ENCODE measurements at places on chromosomes 12 and 14.

- no peak for ATAC-seq
Measured at GRCh38 chr12:113485330-113485729, 13.7 kb upstream of the LHX5 start.

DNA sequence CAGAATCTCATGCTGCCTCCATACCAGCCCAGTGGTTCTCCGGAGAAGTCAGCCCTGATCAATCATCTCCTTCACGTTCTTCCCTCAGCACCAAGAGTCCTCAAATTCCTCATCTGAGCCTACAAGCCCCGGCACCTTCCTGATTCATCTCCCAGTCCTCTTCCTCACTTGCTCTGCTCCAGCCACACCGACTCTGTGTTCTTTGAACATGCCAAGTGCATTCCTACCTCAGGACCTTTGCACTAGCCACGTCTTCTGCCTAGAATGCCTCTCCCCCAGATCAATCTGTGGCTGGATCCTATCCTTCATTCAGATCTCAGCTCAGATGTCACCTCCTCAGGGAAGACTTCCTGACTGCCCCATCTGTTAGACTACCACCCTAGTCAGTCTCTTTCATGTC lies 4.7 kb downstream of the RILPL1 start:
- no peak for ATAC-seq

DNA sequence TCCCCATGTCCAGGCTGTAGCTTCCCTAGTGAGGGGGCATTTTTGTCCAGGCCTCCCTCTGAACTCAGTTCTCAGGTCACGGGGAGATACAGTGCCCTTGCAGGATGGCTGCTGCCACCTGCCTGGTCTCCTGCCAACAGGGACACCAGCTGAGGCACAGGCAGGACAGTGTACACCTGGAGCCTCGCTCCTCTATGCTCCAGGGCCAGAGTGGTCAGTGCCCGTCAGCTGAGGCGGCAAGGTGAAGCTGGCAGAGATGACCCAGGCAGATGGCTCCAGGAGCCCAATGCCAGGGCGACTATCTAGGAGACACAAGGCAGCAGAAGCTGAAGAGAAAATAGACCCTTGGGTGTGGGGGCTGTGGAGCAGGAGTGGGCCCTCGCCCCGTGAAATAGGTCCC lies 12.6 kb downstream of the TUBA1C start:
- ATAC-seq: no peak

GRCh38 chr12:122449317-122449716 lies 26.8 kb upstream of the CLIP1 start:
- ATAC-seq: peak; percentile 82

DNA sequence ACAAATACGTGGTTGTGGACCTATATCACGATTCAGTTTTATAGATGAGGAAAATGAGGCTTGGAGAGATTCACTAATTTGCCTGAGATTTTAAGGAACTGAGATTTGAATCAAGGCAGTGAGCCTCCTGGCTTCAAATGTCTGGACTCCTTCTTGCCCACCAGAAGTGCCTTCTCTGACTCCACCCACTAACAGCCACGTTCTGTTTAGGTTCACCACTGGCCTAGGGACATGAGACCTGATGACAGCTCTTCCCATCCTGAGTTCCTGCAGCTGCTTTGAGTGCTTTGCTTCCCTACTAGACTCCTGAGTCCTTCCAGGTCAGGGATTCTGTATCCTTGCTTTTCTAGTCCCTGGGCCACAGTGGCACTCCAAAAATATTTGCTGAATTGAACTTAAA lies 57.1 kb downstream of the PLBD1 start:
- no peak for ATAC-seq

GRCh38 chr14:37585971-37586796 lies 8.9 kb downstream of the FOXA1 start:
- ATAC-seq: no peak

GRCh38 chr14:26021759-26022158 lies 576.1 kb downstream of the NOVA1 start:
- ATAC-seq: no peak

GRCh38 chr14:23354990-23355389 lies 2.3 kb upstream of the SLC22A17 start:
- ATAC-seq: no peak

- ATAC-seq: no peak
Measured at GRCh38 chr12:75047885-75048525, 161.6 kb downstream of the KCNC2 start.

GRCh38 chr12:54052438-54053002 lies 1.1 kb upstream of the HOXC4 start:
- ATAC-seq: peak; percentile 22

DNA sequence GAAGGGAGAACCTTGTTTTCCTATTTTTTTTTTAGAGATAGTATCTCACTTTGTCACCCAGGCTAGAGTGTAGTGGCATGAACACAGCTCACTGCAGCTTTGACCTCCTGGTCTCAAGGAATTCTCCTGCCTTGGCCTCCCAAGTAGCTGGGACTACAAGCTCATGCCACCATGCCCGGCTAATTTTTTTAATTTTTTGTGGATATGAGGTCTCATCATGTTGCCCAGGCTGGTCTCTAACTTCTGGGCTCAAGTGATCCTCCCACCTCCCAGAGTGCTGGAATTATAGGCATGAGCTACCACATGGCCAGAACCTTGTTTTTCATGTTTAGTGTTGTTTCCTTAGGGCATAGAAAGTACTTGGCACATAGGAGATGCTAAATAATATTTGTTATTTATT lies 13.5 kb downstream of the MANSC1 start:
- ATAC-seq: no peak

DNA sequence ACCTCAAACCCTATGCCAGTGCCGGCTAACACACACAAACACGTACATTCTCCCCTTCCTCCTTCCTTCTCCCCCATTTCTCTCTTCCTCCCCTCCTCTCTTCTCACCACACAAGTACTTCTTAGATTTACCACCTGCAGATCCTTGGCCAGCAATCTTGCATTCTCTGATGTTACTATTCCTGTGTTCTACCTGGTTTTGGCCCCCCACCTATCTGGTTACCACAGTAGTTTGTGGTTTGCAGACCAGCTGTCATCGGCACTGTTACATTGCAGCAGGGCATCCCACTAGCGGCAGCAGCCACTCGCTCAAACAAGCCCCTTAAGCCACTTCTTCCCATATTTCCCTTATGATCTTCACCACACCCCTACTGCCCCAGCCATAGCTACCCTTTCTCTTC lies 3.9 kb downstream of the ABHD4 start:
- no peak for ATAC-seq

DNA sequence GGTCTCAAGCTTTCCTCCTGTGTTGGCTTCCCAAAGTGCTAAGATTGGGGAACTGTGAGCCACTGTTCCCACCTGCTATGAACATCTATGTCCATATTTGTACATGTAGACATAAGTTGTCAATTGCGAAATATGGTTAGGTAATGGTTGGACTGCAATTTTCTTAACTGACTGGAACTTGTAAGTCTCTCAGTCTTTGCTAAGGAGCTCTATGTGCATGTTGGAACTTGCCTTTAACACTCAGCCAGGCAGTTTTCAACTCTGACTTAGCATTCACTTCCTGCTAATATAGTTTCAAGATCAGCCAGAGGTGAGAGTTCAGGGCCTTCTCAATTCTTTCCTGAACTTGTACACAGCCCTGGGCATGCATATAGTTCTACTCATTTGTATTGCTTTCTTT lies 44.5 kb upstream of the EEA1 start:
- ATAC-seq: no peak

GRCh38 chr12:25368557-25368956 lies 117.8 kb upstream of the KRAS start:
- ATAC-seq: no peak

Measured in SK-N-SH treated with all-trans-retinoic acid at 6 μM for 48 hours (cell line).